Stimulated activated CD4-positive, alpha-beta T cell treated with anti-CD3 and anti-CD28 coated beads, TNF-alpha, amount 100 ng/mL, for 24 hours (primary cell): ENCODE measurements at places on chromosomes 7 and 10.

DNA sequence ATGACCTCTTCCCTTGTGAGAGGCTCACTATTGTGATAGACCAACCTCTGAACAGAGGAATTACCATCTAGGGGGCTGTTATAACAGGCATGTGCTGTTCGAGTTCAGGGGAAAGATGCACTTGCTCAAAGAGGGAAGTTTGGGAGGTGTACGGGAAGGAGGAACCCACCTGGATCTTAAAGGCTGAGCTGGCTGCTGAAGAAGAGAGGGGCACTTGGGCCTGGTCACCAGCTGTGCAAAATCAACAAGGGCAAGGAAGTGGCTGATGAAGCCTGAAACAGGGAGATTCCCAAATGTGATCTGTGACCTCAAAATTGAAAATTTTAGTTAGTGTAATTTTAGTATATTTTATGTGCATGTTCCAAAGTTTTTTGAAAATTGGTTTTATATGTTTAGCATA is 407.2 kb downstream of the AUTS2 start:
- DNase-seq, result no peak

GRCh38 chr10:30439931-30440330 is 5.9 kb downstream of the MAP3K8 start:
- no peak for DNase-seq

- no peak for DNase-seq
Observed at GRCh38 chr10:119283818-119284217, 76.4 kb downstream of the GRK5 start.

- DNase-seq, result no peak
Observed at GRCh38 chr7:101987494-101987893, 170.1 kb downstream of the CUX1 start.

GRCh38 chr10:132141526-132142395 is 45.0 kb upstream of the DPYSL4 start:
- no peak for DNase-seq
